Astrocyte (in vitro differentiated cells and primary cell): ENCODE measurements at places on chromosomes 11 and 22.

GRCh38 chr11:113577356-113578032, 102.3 kb upstream of the DRD2 start:
- no peak for DNase-seq

DNA sequence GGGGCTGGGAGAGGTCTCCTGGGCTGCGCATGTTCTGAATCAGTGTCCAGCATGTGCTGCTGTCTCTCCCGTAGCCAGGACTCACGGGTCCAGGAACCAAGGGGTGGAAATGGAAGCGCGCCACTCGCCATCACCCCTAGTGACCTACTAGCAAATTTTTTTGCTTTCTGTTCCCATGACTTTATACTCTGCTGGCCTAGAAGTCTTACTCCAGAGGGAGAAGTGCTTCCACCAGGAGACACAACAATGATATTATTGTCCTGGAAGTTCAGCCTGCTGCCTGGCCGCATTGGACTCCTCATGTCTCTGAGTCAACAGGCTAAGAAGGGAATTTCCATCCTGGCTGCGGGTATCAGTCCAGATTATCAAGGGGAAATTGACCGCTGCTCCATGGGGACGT, 729.7 kb downstream of the BRD1 start:
- no peak for DNase-seq

- no peak for DNase-seq
Measured at GRCh38 chr11:74773476-74773875, 24.8 kb downstream of the RNF169 start.

DNA sequence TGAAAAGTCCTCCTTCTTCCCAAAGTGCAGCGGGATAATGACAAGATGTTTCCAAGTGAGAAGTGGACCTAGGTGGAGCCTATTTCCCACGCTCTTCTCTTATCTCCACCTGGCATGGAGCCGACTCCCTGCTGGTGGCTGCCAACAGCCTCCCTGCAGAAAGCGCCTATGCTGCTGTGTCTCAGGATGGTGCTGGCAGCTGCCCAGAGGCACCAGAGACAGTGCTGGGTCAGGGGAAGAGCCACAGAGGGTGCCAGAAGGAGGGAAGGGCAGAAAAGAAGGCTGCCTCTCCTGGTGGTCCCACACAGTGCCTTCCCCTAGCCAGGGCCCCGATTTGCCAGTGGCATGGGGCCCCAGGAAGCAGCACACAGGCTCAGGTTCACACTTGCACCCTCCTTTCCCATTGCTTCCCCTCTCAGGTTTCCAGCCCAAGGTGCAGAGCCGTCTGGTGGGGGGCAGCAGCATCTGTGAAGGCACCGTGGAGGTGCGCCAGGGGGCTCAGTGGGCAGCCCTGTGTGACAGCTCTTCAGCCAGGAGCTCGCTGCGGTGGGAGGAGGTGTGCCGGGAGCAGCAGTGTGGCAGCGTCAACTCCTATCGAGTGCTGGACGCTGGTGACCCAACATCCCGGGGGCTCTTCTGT, 19.0 kb downstream of the CD5 start:
- DNase-seq = no peak

DNA sequence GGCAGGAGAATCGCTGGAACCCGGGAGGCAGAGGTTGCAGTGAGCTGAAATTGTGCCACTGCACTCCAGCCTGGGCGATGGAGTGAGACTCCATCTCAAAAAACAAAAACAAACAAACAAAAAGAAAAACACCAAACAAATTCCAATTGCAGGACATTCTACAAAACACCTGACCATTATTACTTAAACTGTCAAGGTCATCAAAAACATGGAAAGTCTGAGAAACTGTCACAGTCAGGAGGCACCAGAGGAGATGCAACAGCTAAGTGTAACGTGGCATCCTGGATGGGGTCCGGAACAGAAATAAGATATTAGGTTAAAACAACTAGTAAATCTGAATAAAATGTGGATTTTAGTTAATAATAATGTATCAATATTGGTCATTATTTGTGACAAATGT, 914 bp upstream of the DNAJB13 start:
- no peak for DNase-seq

- no peak for DNase-seq
Measured at GRCh38 chr11:96854425-96854824, 464.6 kb downstream of the JRKL start.

- no peak for DNase-seq
Measured at GRCh38 chr11:64572143-64572542, 18.9 kb upstream of the SLC22A12 start.

DNA sequence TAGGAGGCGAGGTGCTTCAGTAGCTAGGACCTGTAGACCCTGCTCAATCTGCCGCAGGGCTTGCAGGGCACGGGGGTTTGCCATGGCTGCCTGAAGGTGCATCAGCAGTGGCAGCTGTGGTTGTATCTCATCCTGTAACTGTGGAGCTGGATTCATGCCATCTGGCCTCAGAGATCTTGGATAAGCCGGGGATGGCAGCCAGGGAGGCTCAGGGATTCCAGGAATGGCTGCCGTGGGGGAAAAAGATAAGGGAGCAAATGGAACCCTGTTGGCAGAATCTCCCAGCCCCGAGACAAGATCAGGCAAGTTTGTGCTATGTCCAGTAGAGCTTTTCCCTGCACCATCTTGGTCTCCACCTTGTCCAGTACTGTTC, 1.8 kb downstream of the UBQLN3 start:
- DNase-seq = no peak

GRCh38 chr11:86214710-86215109, 29.8 kb upstream of the EED start:
- no peak for DNase-seq

GRCh38 chr11:133950874-133951326, 5.9 kb downstream of the IGSF9B start:
- DNase-seq = no peak

GRCh38 chr11:87432022-87432421, 394.3 kb downstream of the TMEM135 start:
- peak; percentile 72 for DNase-seq

GRCh38 chr11:86577644-86578636, 94.5 kb downstream of the ME3 start:
- peak; percentile 93 for DNase-seq

GRCh38 chr22:30290342-30291057, 1.2 kb upstream of the CASTOR1 start:
- peak; percentile 38 for DNase-seq

GRCh38 chr11:133808393-133809140, 36.7 kb downstream of the SPATA19 start:
- no peak for DNase-seq

DNA sequence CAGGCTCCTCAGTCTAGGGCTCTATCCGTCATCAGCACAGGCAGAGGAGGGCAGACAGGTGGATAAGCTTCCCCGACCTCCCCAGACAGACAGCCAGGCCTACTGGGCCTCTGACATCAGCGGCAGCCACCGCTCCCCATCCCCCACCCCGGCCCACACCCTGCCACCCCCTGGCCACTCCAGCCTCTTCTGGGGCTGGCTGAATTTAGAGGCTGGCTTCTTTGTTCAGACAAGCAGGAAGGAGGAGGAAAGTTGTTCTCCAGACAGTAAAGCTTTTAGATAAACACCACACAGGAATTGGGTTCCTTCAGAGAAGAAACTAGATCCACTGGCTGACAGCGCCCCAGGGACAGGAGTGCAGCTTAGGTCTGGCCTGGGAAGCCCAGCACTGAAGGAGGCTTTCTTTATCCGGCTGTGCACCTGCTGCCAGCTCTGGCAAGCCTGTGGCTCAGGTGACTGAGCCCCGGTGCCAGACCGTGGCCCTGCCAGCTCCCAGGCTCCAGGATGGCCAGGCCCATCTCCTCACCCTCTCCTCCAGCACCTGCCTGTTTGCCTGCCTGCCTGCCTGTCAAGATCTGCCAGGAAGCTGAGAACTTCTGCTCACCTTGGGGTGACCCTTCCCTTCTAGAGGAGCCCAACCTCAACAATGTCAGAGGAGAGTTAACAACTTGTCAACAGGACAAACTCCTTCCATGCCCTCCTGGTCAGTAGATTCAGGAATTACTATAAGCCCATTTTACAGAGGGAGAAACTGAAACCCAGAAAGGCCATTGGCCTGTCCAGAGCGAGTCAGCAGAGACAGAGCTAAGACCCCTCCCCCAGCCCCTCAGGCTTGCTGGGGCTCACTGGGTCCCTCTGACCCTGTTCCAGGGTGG, 44.0 kb upstream of the KLHL35 start:
- no peak for DNase-seq

DNA sequence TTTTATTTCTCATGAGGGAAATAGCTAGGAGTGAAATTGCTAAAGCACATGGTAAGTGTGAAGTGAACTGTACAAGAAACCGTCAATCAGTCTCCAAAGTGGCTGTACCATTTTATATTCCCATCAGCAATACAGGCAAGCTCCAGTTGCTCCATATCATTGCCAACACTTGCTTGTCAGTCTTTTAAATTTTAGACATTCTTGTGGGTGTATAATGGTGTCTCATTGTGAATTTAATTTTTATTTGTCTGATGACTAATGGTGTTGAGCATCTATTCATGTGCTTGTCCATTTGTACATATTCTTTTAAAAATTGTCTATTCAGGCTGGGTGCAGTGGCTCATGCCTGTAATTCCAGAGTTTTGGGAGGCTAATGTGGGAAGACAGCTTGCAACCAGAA, 34.1 kb upstream of the SMCO4 start:
- peak; percentile 93 for DNase-seq

DNA sequence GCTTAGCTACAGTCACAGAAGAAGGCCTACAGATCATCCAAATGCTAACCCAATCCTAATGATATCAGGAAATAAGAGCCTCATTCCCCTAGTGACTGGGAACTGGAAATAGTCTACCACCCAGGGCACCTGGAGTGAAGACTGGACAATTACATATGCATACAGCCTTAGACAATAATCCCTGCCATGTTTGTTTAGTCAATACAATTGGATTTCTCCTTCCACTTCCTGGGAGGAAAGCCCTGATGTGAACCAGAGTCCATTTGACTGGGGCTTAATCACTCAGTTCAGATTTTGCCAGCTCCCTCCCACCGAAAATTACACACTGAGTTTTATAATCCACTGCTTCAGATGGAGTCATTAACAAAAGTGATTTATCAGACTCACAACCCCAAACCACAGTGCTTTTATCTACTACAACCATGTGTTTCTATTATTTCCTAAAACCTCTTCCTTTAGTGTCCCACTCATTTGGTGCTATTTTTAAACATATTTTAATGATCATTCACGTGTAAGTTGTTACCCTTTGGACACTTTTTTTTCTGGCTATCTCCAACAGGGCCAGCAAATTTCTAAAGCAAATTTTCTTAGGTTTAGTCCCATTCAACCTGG, 29.9 kb downstream of the CWF19L2 start:
- peak; percentile 66 for DNase-seq

DNA sequence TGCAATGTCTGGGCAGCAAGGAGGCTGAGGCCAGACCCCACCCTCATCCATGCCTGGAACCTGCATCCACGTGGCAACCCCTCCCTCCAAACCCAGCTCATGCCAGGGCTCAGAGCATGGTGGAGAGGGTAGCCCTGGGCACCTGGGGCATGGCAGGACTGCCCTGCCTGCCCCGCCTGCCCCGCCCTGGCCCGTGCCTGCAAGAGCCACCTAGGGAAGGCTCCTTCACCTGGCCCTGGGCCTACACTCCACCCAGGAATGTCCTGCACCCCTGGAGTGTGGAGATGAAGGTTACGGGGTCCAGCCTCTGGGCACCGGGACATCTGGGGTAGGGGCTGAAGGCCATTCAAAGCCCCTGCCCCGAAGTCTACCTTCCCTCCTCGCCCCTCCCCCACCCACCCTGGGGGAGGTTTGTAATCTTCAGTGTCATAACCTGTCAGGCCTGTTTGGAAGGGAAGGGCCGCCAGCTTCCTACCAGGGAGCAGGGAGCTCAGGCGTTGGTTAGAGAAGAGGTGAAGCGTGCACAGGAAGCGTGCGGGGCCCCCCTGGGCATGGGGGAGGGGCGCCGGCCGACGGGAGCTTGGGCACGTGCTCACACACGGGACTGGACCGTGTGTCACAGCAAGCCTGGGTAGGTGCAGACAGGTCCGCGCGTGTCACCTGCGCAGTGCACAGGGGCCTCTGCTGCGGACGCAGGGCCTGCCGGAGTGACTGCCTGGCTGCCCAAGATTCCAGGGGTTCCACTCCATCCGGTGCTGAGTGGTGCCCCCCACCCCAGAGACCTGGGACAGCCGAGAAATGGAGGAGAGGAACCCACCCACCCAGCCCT, 30.7 kb upstream of the TH start:
- no peak for DNase-seq

GRCh38 chr11:15276621-15277020, 161.9 kb downstream of the INSC start:
- no peak for DNase-seq

DNA sequence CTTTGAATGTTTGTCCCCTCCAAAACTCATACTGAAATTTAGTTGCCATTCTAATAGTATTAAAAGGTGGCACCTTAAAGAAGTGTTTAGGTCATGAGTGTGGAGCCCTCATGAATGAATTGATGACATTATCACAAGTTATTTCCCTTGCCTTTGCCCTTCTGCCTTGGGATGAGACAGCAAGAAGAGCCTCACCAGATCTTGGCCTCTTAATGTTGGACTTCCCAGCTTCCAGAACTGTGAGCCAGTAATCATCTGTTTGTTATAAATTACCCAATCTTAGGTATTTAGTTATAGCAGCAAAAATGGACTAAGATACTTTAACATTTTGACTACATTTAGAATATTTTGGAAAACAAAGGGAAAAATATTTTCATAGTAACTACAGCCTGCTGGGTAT, 371.0 kb downstream of the JRKL start:
- no peak for DNase-seq

DNA sequence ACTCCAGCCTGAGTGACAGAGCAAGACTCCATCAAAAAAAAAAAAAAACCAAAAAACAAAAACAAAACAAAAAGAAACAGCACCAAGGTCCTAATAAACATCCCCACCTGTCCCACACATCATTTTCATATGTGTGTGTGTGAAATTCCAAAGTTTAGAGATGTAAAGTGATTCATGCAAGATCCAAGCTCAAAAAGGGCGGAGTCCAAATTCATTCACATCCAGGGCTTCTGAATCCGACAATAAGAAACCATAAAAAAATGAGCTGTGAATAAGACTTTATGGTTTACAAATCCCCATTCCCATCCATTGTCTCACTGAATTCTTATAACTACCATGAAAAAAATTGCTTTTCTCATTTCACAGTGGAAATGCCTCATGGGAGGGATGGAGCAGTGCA, 30.9 kb upstream of the IGSF22 start:
- no peak for DNase-seq

DNA sequence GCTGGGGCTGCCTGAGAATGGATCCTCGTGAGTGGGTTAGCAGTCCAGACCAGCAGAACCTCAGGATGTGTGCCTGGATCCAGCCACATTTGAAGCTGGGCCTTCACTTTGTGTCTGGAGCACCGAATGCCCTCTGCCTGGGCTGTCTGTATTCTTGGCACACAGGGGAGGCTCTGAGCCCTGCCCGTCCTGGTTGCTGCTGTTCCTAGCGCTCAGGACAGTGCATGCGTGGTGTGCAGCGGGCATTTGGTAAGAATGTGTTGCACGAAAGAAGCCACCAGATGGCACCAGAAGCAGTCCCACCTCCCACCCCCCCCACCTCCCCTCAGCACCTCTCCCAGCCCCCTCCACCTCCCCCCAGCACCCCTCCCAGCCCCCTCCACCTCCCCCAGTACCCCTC, 4.1 kb upstream of the MAPK11 start:
- DNase-seq = no peak
